ENCODE measurements at places on chromosomes 1 and 21.

- no peak overlapping the region for H3K27ac ChIP-seq
- H3K27me3 ChIP-seq, result no peaks in the 10 kb centered on the region
- H3K36me3 ChIP-seq, result no peaks in the 10 kb centered on the region
- no peak for DNase-seq
- H3K4me1 ChIP-seq, result no peaks in the 10 kb centered on the region
- no peak overlapping the region for H3K4me3 ChIP-seq
Observed at GRCh38 chr1:240343966-240344365, 252.3 kb downstream of the FMN2 start.

DNA sequence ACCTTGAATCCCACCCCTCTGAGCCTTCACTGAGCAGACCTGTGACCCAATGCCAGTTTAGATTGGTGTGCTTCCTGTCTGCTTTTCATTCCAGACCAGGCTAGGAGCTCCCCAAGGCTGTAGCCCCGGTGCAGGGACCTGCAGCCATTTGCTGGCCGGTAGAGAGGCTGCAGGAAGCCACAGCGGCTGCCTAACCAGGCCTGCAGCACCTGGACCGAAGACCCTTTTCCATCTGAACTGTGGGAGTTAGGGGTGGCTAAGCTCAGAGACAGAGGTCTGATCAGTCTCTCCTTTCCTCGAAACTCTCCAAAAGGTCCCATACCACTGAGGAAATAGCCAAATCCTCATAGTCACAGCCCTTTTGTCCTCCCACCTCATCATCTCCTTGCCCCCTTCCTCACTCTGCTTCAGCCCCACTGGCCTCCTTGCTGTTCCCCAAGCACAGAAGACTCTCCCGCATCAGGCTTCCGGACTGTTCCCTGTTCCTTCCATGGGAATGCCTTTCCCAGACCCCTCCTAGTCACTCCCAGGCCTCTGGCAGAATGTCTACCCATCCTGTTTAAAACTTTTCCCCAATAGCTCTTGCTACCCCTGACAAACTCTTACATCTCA is 674 bp upstream of the TTC4 start:
- no peaks in the 10 kb centered on the region for H3K27me3 ChIP-seq
- H3K4me1 ChIP-seq, result peaks cover 29% of the 10 kb centered on the region
- H3K36me3 ChIP-seq, result peaks cover 22% of the 10 kb centered on the region
- peak overlapping the region; percentile 88 for H3K4me3 ChIP-seq
- DNase-seq, result no peak

- H3K27ac ChIP-seq, result peak overlapping the region; percentile 28
- DNase-seq, result no peak
- no peaks in the 10 kb centered on the region for H3K27me3 ChIP-seq
Observed at GRCh38 chr1:25347556-25347955, 9.4 kb downstream of the TMEM50A start.

GRCh38 chr1:150464422-150464826 is 22.8 kb upstream of the TARS2 start:
- H3K4me3 ChIP-seq, result no peak overlapping the region
- peaks cover 2% of the 10 kb centered on the region for H3K4me1 ChIP-seq
- DNase-seq, result peak; percentile 53
- H3K27me3 ChIP-seq, result no peaks in the 10 kb centered on the region

- H3K27me3 ChIP-seq, result no peaks in the 10 kb centered on the region
- H3K27ac ChIP-seq, result no peak overlapping the region
- no peaks in the 10 kb centered on the region for H3K36me3 ChIP-seq
- no peak for DNase-seq
- H3K4me1 ChIP-seq, result peaks cover 5% of the 10 kb centered on the region
Observed at GRCh38 chr1:113669988-113670387, 89.3 kb downstream of the PHTF1 start.

DNA sequence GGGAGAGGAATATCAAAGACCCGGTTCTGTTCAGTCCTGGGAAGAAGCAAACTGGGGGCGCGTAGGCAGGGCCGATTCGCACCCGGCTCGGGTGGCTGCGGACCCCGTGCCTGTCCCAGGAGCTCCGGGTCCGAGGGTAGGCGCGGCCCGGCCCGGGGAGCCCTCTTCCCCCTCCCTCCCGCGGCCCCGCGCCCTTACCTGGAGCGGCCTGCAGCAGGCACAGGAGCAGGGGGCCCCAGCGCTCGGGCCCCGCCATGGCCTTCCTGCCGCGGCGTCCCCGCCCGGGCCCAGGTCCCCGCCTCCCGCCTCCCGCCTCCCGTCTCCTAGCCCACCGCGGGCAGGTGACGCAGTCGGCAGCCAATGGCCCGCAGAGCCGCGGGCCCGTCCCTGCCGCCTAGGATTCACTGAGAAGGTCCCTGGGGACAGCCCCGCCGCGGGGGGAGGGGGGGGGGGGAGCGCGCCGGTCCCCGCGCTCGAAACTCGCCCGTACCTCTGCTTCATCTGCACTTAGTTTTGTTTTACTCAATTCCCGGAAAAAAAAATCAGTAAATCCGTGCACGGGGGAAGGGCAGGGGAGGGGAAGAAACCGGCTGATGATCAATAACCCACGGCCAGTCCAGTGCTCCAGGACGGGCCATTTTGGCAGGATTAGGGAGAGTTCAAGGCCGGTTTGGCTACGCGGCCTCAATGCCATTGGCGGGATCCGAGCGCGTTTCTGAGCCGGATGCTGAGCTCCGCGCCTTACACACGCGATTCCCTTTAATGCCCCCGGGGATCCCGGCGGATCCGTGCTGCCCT is at the start of gene IFNLR1:
TSS of gene IFNLR1 (minus strand) at position 297 of the 798 bp plus-strand sequence. CDS start at position 256, 41 bp downstream.
- H3K4me1 ChIP-seq, result peaks cover 35% of the 10 kb centered on the region
- peak within 1 kb of the TSS; percentile 79 for H3K4me3 ChIP-seq
- H3K36me3 ChIP-seq, result peaks cover 8% of the 10 kb centered on the region

Data from activated T-helper 2 cell treated with anti-CD3 and anti-CD28 coated beads, Interferon-gamma antibody, Interleukin-2, Interleukin-4, amounts not matched to agents 10 μg/mL and 5 μg/mL and 100 μg/mL, durations not matched to agents 14 hours and 24 hours and 36 hours (primary cell).